Stimulated activated CD4-positive, alpha-beta T cell treated with anti-CD3 and anti-CD28 coated beads, Interleukin-15, amount 100 ng/mL, for 1 hour (primary cell): ENCODE measurements at places on chromosomes 12 and 14.

DNA sequence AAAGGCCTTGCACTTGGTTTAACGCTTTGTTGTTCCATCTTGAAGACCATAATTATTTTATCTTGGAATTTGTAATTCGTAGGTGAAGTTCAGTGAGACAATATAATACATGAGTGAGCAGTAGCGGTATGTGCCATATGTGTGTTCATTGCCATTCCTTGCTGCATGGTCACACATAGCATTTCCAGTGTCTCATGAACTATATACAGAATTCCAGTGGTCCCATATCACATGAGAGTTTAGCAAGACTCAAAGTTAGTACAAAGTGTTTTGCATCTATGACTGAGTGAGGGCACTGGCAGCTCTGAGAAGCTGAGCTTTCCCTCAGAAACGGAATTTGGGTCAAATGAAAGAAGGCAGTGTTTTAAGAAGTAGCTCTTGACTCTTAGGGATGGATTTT is 359.8 kb downstream of the FOXG1 start:
- DNase-seq: no peak

DNA sequence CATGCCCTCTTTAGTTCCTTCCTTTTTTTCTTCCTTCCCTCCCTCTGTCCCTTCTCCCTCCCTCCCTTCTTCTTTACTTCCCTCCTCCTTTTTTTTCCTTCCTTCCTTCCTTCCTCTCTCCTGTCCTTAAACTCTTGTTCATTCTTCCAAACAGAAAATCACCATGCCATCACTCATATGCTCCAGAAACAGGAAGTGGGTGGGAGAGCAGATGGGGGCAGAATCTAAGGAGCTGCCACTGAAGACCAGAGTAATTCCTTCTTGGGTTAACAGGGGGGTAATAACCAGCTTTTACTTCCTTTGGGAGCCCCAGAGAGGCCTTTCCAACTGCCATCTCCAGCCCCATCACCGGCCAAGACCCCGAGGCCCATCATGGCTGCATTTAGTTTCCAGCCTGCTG is 51.2 kb downstream of the SVOP start:
- no peak for DNase-seq

- DNase-seq: no peak
These were observed 793.6 kb downstream of the GALC start for GRCh38 chr14:87199381-87199780.

DNA sequence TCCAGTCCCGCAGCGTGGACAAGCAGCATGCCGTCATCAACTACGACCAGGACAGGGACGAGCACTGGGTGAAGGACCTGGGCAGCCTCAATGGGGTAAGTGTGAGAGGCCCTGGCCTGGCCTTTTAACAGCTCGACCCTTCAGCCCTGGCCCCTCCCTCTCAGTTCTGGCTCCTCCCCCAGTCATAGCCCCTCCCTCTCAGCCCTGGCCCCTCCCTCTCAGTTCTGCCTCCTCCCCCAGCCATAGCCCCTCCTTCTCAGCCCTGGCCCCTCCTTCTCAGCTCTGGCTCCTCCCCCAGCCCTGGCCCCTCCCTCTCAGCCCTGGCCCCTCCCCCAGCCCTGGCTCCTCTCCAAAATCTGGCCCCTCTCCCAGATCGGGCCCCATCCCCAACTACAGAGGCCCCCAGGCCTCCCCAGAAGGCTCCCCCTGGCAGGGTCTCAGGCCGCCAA is 11.2 kb downstream of the CEP170B start:
- no peak for DNase-seq

DNA sequence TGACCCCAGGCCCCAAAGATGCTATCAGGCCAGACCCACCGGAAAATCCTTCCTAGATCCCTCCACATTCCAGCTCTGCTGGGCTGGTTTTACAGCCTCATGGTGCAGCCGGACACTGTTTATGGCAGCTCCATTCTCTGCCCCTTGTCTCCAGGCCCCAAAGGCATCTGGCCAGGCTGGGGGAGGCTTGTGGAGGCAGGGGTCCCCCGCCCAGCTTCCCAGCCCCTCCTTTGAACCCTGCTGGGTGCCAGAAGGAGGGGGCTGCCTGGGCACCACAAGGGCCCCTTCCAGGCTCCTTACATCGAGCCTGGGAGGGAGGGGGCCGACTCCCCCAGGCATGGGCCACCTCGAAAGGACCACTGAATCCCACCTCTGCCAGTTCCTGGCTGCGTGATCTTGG is 19.8 kb upstream of the SMUG1 start:
- DNase-seq: no peak

- DNase-seq: no peak
These were observed 21.8 kb downstream of the PLEKHA5 start for GRCh38 chr12:19151298-19151697.

DNA sequence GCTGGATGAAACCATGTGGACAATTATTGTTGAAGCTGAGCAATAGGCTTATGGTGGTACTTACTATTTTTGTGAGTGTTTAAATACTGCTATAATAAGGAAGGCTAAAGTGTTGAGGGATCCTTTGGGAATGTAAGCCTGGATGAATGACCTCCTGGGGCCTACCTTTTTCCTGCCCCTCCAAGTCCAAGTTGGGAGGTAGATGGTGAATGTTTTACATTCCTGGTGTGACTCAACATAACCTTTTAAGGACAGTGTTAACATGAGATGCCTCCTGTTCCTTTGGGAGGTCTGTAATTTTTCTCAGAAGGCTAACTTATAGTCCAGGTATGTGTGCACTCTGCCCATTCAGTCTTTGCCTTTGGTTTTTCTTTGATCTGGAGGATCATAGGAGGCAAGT is 315.9 kb downstream of the NRXN3 start:
- no peak for DNase-seq

DNA sequence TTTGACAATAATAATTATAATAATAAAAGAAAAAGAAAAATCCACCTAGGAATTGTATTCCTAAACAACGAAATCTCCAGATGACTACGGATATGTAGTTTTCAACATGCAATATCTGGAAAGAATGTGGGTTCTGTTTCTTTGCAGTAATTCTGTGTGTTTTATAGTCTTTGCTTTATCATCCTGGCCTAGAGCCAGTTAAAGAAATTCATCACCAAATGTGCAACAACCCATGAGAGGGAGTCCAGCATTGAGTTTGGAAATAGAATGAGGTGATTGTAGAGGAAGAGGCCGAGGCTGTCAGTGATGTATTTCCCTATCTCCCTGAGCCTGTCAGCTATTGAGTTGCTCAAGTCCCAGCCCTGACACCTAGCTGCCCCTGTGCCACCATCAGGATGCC is 200.5 kb upstream of the DCN start:
- DNase-seq: no peak

- DNase-seq: no peak
These were observed 50.3 kb downstream of the ADAMTS20 start for GRCh38 chr12:43501703-43502102.

- no peak for DNase-seq
These were observed 772.5 kb upstream of the ALG10B start for GRCh38 chr12:37543966-37544668.

- no peak for DNase-seq
These were observed 211.5 kb upstream of the C14orf180 start for GRCh38 chr14:104367866-104368750.

DNA sequence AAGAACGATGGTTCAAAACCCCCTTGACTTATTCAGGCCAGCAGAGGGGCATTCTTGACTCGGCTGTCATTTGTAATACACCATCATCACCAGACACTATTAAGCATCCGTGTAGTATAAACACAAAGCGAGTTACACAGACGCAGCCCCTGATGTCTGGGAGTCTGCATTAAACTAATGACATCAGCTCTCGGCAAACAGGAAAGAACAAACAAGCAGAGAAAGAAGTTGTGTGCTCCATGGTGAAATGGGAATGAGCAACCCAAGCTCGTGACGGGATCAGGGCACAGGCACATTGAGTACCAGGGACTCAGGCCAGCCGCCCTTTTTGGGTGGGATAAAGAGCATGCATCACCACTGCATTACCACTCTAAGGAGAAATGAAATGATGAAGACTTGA is 460.1 kb downstream of the MED13L start:
- no peak for DNase-seq

GRCh38 chr12:94178882-94179281 is 30.5 kb downstream of the PLXNC1 start:
- no peak for DNase-seq

GRCh38 chr12:131910302-131911027 is 16.0 kb downstream of the ULK1 start:
- DNase-seq: no peak

GRCh38 chr12:83954071-83954789 is 958.4 kb downstream of the SLC6A15 start:
- no peak for DNase-seq

DNA sequence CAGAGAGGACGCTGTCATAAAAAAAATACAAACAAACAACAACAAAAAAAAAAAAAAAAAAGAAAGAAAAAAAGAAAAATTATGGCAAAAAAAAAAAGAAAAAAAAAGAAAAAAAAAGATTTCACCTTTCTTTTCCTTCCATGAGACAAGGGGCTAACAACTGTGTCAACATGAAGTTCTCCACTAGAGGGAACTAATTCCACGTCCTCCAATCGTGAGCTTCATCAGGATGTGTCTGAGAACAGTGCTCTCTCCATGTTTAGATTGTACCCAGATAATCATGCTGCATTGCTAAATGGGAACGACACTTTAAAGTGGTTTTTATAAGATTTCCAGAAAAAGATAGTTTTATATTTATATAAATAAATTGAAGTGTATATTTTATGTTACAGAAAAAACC is 96.2 kb upstream of the PTPRB start:
- DNase-seq: no peak

GRCh38 chr12:66109056-66109455 is 21.5 kb downstream of the LLPH start:
- no peak for DNase-seq

DNA sequence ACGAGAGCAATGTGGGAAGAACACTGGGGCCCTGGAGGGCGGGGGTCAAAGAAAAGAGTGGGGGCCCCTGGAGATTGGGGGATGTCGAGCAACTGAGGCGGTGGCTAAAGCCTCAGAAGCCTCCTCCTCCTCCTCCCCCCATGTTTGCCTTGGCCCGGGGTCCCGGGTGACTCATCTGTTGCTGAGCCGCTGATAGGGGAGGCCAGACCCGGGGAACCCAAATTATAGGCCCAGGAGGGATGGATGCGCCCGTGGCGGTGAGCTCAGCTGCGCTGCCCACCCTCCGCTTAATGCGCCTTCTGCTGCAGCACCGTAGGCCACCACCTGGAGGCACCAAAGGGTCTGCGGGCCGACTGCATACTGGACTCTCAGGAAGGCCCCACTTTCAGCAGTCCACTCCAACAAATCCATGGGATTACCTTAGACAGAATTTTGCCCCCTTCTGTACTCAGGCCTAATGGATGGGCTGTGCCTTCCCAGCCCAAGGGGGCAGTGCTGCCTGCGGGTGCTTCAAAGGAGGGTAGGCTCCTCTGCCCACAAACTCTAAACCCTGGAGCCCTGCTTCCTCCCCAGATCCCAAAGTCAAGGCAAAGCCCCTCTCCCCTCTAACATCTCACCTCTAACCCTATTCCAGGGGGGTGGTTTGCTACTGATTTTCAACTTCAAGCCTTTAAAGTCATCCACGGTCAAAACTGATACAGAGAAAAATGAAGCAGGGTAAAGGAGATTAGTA is 2.6 kb upstream of the WNT10B start:
- DNase-seq: no peak

DNA sequence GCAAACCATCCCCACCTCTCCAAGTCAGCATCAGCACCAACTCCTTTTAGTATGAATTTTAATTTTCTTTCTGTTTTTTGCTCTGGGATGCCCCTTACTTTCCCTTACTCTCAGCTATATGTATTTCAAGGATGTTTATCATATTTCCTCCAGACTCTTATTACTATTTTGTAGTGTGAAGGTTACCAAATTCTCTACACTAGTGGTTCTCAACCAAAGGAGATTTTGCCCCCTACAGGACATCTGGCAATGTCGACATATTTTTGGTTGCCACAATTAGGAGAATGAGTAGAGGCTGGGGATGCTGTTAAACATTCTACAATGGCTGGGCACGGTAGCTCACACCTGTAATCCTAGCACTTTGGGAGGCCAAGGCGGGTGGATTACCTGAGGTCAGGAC is 29.1 kb upstream of the SOS2 start:
- no peak for DNase-seq

DNA sequence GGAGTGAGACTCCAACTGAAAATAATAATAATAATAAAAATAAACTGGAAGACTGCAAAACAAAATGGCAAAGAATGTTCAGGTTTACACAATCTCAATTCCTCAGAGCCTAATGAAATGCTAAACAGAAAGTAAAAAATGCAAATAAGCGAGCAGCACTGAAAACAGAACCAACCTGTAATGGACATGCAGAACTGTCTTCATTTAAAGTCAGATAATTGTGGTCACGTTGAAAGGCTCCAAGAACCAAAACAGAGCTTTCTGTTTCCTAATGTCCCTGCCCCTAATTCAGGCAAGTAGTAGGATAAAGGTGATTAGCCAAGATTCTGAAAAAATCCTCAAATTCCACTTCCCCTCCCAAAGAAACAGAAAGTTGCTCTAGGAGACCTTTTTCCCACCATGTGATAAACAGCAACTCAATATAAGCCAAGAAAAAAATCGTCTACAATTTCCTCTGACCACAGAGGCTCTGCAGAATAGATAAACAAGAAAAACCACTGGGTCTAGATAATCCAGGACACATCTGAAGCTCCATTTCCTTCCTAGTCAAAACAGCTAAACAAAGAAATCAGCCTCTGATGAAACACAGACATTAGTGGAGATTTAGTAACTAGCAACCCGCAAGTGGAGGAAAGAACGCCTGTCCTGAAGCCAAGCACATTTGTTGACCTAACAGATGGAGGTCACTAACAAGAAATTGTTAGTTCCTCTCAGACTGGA is 3.0 kb downstream of the MIS18BP1 start:
- no peak for DNase-seq

- DNase-seq: no peak
These were observed 26.3 kb upstream of the BCDIN3D start for GRCh38 chr12:49868952-49869815.

- DNase-seq: no peak
These were observed 425.2 kb downstream of the GALC start for GRCh38 chr14:87567618-87568295.
